Uterus (tissue), 4 donors: ENCODE measurements at places on chromosomes 2 and 18. TPM values are rescaled to one million over a fixed set of nuclear protein-coding genes. Genes with fewer than 3 reads are reported as not detected.

SRD5A2 gene
- total RNA-seq: not detected

STARD6 gene
- not detected for total RNA-seq

REG3G gene
- total RNA-seq: 0.35 TPM

TOGARAM2 gene
- not detected for total RNA-seq

FTCDNL1 gene
- not detected for total RNA-seq

ACTG2 gene
- total RNA-seq: 846 TPM

OTOF gene
- total RNA-seq: not detected

TUBA4B gene
- 0.83 TPM for total RNA-seq

REG1B gene
- total RNA-seq: not detected

CD28 gene
- total RNA-seq: not detected

TCF7L1 gene
- 0.59 TPM for total RNA-seq

B4GALT6 gene
- 5.8 TPM for total RNA-seq

MREG gene
- total RNA-seq: 0.59 TPM

SLC4A5 gene
- 6.7 TPM for total RNA-seq

DNA sequence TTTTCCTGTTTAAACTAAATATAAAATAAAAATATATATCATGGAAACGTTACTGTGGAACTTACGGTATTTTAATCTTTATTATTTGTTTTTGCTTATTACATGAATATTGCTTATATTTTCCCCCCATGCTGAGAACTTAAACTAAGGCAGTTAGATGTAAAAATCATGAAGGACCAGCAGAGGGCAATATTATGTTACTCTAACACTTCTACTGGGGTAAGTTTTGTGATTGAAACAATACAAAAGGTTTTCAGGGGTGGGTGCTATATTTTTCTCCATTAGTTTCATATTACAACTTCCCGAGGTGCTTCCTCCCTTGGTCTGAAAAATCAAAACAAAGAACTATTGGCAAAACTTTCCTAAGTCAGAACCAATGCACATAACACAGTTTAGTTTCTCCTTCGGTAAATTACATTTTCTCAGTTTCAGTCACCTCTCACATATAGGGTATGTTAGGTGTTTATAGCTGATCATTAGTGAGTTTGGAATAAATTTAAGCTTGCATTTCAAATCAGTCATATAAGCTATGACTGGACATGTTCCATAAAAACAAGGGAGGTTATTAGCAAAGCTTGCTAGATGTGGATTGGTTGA is 54.8 kb downstream of the ZNF407 start:
- no peak for DNase-seq

GRCh38 chr2:53584986-53585385 is 182.6 kb upstream of the CHAC2 start:
- DNase-seq: no peak

DNA sequence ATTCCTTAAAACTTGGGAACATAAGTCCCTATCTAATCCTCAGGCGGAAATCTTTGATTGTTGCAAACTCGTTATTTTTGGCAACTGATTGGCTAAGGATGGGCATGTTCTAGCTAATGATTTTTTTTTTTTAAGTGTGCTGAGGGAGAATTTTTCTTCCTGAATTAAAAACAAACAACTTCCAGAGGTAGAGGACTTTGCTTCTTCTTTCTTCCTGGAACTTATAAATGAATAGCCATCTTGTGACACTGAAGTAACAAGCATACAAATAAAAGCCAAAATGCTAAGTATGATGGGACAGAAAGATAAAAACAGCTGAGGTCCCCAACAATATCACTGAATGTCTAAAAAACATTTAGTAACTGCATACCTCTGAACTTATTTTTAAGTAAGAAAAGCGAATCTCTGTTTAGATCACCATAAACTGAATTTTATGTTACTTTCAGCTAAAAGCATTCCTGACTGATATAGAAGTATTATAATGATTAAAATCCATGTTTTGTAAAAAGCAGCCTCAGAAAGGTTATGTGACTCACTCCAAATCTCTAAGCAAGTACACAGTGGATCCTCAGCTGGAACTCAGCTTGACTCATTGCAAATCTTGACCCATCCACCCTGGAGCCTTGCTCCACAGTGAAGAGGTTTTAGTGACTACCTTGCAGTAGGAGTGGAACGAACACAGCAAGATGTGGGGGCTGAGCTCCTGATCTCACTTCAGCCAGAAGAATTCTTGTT is 344.4 kb downstream of the CLIP4 start:
- no peak for DNase-seq

DNA sequence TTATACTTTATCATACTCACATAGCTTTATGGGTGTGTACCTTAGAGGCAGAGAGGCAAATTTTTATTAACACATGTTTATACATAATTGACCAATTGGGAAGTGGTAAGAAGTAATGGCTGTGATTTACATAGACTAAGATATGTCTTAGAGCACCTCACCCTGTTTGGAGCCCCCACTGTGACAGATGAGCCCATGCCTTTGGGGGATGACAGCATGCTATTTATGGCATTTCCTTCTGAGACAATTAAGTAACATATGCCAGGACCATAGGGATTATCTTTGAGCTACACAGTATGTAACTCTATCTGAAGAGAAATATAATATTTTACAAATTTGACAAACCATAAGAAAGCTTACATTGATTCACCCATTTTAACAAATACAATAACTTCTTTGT is 1655.3 kb upstream of the ACVR2A start:
- no peak for DNase-seq

GRCh38 chr2:39099870-39100728 is 20.8 kb downstream of the SOS1 start:
- no peak for DNase-seq

DNA sequence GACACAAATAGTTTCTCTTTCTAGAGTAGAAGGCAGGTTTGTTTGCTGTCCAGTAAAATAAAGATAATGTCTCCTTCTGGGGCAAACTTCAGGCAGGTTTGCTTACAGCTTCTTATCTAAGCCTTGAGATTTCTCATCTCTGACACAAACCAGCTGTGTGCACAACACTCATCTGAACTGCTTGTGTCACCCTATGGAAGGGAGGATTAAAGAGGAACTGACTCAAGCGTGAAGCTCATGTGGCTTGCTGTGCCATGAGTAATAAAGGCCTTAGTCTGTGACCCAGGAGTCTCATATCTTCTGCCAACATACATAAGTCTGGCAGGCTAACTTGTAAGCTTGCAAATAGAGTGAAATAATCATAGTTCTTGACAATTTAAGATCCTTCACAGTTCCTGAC is 24.2 kb upstream of the CPO start:
- DNase-seq: no peak

DNA sequence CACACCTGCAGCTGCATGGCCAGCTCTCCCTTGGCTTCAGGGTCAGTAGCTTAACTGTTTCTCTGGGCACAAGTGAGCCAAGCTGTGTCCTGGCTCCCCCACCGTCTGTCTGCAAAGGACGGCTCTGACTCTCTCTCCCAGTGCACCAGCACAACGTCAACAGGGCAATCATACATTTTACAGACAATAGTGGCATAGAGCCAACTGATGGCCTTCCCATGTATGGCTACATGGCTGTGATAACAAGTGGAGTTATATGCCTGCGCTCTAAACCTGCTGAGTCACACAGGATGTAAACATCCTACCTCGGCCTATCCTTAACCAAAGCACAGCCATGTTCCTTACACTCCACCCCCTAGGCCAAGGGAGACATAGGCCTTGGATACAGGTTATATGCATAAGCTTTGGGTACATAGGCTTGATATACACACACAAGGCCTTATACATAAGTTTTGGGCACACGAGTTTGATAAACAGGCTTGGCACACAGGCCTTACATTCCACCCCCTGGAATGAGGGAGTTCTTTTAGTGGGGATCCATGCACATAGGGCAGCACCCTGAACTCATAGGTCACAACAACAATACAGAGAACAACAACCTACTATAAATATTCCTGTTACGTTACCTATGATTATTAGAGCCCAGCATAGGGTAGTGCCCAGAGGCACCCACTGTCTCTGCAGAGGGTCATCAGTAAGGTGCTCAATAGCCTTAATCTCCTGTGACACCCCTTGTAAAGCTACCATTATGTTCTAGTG is 17.7 kb downstream of the PHOSPHO2 start:
- DNase-seq: no peak

GRCh38 chr2:181904022-181904632 is 12.6 kb downstream of the ITPRID2 start:
- no peak for DNase-seq

GRCh38 chr2:64453770-64454385 is at the start of gene LGALSL:
LGALSL (plus strand) TSS chr2:64454162; CDS start chr2:64454546, 384 bp downstream.
- peak; percentile 68 for DNase-seq

- no peak for DNase-seq
Observed at GRCh38 chr2:216004697-216005283, 8.6 kb downstream of the MREG start.

- DNase-seq: no peak
Observed at GRCh38 chr2:177031438-177032180, 181.0 kb upstream of the HNRNPA3 start.

- DNase-seq: no peak
Observed at GRCh38 chr2:106111882-106112571, 82.1 kb downstream of the UXS1 start.

DNA sequence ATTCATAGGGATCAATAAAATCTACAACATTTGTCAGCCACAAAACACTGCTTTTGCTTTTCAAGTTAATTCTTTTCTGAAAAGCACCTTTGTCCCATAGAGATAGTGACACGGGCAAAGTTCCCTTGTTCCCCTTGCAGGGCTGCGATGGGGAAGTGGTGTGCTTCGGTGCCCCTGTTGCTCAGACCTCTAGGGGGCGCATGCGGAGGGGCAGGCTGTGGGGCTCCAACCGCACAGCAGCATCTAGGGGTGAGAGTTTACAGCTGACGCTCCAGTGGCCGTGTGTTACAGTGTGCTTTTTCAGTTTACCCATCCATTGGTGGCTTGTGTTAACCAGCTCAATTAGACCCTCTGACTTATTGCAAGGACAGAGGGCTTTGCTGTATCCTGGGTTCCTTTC is 1432.2 kb upstream of the ACVR2A start:
- DNase-seq: no peak

GRCh38 chr18:42792731-42793130 is 322.8 kb downstream of the RIT2 start:
- no peak for DNase-seq

DNA sequence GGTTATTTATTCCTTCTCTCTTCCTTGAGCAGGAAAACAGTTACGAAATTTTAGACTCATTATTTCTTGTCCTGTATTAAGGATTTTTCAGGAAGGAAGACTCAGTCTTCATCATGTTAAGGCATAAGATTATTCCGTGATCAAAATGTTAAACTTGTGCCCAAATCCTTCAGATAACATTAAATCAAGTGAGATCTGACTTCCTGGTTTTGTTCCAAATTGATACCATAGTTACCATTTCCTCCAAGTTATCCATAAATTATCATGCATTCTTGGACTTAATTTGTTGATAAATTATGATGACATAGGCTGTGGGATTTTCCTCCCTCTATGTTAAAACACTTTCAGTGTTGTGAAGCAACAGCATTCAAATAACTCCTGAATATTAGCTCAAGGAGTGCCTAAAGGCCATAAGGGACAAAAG is 31.9 kb downstream of the EFEMP1 start:
- no peak for DNase-seq

DNA sequence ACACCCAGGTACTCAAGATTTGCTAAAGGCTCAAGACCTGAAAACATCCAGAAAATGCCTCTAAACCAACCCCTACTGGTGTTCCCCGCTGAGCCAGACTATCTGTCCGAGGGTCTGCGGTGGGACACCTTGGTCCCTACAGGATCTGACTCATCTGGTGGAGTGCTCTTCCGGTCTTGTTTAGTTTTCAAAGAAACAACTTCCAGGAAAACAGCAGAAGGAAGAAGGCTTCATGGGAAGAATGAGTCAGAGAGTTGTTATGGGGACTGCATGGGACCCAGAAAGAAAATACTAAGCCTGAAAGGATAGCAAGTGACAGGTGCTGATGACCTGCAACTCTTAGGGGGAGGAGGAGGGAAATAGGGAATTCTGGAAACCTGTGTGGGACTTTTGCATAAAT is 41.3 kb downstream of the ZFP36L2 start:
- DNase-seq: no peak

DNA sequence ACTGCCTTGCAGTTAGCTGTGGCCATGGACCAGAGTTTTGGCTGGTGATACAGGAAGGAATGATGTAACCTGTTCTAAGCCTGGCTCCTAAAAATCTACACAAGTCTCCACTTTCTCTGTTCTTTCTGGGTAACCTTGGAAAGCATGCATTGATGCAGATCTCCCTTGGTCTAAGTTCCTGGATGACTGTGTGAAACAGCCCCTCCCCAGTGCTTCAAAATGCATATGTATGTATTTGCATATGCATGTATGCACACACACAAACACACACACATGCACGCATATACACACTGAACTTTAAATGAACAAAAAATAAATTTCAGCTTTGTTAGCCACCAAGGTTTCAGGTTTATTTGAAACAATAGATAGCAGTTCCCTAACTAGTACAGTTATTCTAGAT is 296.1 kb downstream of the OSR1 start:
- no peak for DNase-seq

DNA sequence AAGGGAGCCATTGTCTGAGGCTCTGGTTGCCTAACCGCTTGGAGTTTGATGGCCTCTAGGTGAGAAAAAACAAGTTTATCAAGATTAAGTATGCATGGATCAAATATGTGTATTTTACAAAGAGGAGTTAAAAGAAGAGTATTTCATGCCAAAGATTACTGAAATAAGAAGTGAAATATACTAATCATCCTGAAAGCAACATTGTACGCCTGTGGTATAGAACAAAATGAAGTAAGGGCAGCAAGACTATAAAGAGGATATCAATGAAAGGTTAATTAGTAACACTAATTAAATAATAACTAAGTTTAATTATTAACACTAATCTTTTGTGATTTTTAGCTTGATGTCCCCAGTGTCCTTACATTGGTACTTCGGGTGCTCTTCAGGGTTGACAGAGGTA is 276.7 kb downstream of the CALCRL start:
- DNase-seq: no peak

DNA sequence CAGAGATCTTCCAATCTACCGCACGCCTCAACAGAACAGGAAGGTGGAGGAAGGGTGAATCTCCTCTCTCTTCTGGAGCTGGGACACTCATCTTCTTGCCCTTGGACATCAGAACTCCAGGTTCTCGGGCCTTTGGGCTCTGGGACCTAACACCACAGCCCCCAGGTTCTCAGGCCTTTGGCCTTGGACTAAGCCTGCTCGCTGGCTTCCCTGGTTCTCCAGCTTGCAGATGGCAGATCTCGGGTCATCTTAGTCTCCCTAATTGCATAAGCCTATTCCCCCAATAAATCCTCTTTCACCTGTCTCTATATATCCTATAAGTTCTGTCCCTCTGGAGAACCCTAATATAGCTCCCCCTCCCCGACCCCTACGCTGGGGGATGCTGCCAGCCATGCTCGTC is 14.8 kb downstream of the HS6ST1 start:
- DNase-seq: no peak
